ENCODE measurements at places on chromosomes 2 and 18.
A peak's percentile ranks its signal among the peaks of the same experiment; 100 is the strongest.

DNA sequence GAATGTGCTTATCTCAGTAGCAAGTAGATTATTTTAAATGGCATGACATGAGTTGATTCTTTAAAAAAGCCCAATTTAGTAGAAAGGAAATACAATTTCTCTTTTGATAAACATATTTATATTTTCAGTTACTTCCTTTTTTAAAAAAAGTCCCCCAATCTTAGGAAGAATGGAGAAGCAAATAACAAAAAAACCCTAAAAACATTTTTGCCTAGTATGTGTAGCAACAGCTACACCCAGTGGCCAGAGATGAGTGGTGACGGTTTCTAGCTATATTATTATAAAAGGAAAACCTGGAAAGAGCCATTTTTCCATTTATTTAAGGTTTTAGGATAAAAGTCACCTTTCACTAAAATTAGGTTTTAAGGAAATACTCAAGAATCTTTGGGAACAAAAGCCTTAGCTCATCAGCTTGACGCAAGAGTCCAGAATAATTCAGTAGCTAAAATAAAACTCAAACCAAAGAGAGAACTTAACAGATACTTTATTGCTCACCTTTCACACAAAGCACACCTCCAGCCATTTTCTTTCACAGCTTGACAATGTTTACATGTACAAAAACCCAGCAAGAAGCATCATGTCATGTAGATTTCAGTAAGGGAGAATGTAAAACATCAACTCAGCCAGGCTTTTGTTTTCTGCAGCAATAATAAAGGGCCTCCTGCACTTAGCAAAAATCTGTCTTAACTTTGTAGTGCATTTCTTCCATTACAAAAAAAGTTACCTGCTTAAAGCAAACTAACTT is 15.7 kb downstream of the FAM98A start:
- no peak for DNase-seq

DNA sequence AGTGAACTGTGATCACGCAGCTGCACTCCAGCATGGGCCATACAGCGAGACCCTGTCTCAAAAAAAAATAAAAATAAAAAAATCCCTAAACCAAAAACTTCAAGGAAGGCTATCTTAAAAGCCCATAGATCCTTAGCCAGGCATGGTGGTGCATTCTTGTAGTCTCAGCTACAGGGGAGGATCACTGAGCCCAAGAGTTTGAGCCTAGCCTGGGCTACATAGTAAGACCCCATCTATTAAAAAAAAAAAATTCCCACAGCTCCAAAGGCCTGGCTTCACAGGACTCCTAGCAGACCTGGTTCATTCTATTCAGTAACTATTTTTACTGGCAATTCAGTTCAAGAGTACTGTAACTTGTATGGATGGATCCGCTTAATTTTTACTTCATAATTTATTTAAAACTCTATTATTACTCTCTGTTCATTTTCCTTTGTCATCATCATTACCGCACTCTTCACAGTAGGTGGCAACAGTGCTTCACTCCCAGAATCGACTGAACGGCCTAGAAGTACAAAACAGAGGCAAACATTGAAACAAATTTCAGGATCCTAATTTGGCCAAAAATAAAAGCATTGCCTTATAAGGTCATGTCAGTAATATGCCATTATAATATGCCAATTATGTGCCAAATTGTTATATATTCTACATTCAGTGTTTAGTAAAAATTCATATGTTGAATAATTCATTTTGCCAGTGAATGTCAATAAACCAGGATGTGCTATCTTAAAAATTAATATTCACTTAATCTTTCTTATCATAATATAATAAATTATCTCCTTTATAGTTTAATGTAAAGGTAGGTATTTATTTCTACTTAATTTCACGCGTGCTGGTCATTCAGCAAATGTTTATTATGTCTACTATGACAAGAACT is 14.3 kb upstream of the STAM2 start:
- DNase-seq: no peak

DNA sequence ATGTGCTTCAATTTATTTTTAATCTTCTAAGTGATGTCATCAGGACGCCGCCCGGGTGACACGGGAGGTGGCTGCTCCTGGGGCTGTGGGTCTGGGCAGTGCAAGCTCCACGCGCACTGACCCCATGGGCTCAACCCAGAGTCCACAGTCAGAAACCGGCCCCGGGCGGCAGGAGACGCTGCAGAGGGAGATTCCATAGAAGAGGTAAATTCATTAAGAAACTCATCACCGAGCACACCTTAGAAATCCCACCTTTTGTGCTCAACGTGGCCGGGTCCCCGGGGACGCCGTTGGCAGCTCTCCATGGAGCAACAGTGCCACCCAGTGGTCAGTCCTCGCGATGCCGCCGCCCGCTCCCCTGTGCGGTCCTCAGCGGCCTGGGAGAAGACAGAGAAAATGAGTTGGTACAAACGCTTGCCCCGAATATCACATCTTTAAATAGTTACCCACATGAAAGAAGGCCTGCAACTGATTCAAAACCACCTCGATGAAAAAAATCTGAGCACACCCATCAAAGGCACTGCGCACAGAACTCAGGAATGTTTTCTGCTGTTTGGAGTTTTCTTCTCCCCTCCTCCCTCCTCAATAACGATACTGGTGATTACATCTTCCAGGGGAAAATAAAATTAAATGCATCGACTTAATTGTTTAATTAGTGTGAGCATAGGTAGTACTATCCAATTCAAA is 92.6 kb downstream of the CMPK2 start:
- DNase-seq: peak; percentile 63

GRCh38 chr2:17306219-17306618 is 212.0 kb downstream of the RAD51AP2 start:
- DNase-seq: no peak

DNA sequence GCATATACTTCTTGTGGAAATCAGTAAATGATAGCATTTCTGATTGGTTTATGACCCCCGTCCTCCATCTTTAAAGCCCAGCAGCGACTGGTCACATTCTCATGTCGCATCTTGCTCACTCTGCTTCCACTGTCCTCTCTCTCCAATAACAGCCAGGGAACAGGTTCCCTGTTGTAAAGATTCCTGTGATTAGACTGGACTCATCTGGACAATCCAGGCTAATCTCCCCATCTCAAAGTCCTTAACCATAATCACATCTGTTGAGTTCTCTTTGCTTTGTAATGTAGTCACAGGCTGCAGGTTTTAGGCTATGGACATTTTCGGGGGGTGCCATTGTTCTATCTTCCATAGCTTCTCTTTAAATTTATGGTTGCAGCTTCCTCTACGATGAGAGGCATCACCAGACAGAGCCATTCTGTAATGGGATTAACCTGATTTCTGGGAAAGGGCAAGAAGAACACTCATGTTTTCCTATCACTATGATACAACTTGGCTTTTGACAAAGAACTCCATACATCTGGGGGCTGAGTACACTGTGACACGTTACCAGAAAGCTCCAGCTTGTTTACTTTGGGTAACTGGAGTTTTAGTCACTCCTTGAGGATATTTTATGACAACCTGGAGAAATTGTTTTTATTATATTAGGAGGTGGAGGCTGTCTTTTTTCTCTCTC is 159.0 kb downstream of the NYAP2 start:
- DNase-seq: no peak

- no peak for DNase-seq
These were observed 125.4 kb upstream of the RNF152 start for GRCh38 chr18:62018034-62018758.
